ENCODE measurements at places on chromosomes 12 and 14.

DNA sequence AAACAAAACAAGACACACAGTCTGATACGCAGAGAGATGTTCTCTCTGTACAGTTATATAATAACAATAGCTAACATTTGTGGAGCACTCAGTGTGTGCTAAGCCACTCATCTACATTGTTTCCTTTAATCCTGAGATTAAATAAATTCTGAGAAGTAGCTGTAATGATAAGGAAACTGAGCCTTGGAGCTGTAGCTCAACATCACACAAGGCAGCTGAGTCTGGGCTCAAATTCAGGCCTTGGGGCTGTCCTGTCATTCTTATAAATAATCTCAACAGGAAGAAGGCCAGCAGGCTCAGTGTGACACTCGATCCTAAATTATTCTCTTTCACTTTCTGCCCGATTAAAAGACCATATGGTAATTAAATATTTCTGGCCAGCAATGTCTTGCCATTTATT, 24.5 kb downstream of the CDKN1B start:
- no peak for DNase-seq

- no peak for DNase-seq
Observed at GRCh38 chr12:124715121-124715990, 147.9 kb upstream of the NCOR2 start.

GRCh38 chr12:11970155-11970520, 100.6 kb upstream of the BCL2L14 start:
- no peak for DNase-seq

- no peak for DNase-seq
Observed at GRCh38 chr12:16159571-16159970, 117.9 kb downstream of the SLC15A5 start.

DNA sequence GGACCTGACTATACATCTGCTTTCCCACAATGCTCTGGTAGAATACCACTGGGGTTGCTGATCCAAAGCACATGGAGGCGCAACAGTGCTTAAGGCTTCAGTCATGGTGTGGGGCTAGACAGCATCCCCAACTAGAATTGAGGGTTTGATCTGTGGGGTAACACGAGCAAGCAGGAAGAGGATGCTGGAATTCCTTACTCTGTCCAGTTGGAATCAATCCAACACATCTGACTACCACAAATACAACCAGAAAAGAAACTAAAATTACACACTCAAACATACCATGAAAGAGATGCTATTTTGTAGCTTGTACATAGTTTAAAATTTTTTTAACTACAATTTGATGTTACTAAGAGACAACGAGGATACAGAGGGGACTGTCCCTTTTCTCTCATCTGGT, 40.4 kb upstream of the GTF2A1 start:
- no peak for DNase-seq
